ENCODE measurements at places on chromosomes 7 and 10.

DNA sequence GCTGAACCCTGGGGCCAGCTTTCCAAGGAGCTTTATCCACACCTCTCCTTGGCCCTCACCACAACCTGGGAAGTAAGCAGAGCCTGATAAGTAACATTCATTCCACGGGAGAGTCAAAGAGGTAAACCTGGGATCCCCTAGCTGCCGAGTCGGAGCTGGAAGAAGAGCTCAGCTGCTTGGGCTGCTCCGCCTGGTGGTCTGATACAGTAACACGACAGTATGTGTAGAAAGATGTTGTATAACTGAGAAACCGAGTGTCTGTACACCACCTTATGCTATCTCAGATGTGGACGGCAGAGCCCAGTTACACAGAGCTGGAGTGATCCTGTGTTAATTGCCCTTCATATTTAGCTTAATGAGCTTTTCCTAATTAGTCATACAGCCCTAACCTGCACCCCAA is 151.3 kb upstream of the KMT2E start:
- DNase-seq = no peak

DNA sequence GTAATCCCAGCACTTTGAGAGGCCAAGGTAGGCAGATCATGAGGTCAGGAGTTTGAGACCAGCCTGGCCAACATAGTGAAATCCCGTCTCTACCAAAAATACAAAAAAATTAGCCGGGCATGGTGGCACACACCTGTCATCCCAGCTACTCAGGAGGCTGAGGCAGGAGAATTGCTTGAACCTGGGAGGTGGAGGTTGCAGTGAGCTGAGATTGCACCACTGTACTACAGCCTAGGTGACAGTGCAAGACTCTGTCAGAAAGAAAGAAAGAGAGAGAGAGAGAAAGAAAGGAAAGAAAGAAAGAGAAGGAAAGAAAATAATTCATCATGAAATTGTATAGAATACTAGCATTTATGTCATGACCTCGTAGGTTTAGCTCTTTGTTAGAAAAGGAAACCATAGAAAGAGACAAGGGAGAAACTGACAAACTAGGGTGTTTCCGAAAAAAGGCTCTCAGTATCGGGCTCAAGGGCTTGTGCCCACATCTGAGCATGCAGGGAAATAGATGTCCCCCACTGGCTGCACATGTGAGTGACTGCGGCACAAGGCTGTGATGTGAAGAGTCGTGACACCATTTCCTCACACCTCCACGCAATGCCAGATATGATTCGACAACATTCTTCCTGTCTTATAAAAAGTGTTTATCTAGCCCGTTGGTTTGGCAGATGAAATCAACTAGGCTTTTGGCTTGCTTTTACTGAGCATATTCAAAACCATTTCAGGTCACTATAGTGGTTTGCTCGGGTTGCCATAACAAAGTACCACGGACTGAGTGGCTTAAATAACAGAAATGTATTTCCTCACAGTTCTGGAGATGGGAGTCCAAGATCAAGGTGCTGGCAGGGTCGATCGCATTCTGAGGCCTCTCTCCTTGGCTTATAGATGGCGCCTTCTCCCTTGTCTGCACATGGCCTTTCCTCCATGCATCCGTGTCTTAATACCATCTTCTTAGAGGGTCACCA is 2.0 kb downstream of the SRGN start:
- DNase-seq = no peak

- DNase-seq = no peak
Measured at GRCh38 chr10:51501396-51501795, 198.0 kb downstream of the CSTF2T start.

DNA sequence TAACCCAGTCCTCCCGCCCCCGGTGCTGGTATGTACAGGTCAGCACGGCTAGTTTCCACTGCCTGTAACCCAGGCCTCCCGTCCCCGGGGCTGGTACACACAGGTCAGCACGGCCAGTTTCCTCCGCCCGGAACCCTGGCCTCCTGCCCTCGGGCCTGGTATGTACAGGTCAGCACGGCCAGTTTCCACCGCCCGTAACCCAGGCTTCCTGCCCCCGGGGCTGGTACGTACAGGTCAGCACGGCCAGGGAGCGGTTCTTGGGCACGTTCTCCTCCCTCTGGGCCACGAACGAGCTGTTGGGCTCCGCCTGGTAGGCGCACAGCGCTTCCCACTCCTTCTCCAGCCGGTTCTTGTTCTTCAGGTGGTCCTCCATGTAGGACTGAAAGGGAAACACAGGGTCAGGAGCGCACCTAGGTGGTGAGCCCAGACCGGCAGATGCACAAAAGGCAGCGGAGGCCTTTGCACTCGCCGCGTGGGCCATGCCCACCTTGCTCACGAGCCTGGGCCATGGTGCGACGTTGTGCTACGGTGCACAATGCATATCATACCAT is 284.4 kb downstream of the DNAJB6 start:
- DNase-seq = no peak
